ENCODE measurements at places on chromosomes 5 and 9. TPM values are rescaled to one million over a fixed set of nuclear protein-coding genes. Genes with fewer than 3 reads are reported as not detected.
A peak's percentile ranks its signal among the peaks of the same experiment; 100 is the strongest.

C9orf50 gene
- not detected for total RNA-seq

CDKN2B-AS1 gene
- total RNA-seq, result 2.2 TPM

SSNA1 gene
- total RNA-seq, result 112 TPM

ACSL6 gene
- total RNA-seq, result 0.09 TPM

YTHDC2 gene
- 49.2 TPM for total RNA-seq

SLC45A2 gene
- 0.09 TPM for total RNA-seq

TXNDC8 gene
- total RNA-seq, result not detected

FAM120A gene
- total RNA-seq, result 172 TPM

SCGB3A2 gene
- total RNA-seq, result not detected

FBP2 gene
- not detected for total RNA-seq

AMBP gene
- total RNA-seq, result 0.17 TPM

DRD1 gene
- total RNA-seq, result not detected

DBH gene
- not detected for total RNA-seq

CNOT8 gene
- 114 TPM for total RNA-seq

ORM2 gene
- total RNA-seq, result not detected

DTWD2 gene
- total RNA-seq, result 3.1 TPM

IL9 gene
- not detected for total RNA-seq

DNA sequence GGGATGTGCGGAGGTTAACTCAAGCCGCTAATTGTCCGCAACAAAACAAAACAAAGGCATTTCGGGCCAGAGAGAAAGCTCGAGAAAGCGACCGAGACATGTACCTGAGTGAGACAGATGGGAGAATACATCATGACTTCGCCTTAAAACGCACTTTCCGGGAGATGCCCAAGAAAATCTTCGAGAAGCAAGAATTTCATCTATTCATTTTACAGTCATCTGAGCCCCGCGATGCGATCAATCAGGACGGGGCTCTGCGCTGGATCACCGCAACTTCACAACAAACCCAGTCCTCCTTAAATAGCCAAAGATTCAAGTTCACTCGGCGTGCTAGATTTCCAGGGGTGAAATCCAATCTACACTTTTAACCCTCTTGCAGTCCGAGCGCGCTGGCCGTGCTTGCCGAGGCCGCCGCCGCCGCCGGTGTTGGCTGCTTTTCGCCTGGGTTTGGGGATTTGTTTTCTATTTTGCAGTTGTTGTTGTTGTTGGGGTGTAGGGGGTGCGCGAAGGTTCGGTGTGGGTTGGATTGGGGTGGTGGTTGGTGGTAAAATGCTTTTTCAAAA lies 482 bp downstream of the NFIB start:
- peak; percentile 51 for DNase-seq

- DNase-seq, result no peak
Measured at GRCh38 chr5:141486091-141486490, 1.3 kb downstream of the PCDHGC4 start.

DNA sequence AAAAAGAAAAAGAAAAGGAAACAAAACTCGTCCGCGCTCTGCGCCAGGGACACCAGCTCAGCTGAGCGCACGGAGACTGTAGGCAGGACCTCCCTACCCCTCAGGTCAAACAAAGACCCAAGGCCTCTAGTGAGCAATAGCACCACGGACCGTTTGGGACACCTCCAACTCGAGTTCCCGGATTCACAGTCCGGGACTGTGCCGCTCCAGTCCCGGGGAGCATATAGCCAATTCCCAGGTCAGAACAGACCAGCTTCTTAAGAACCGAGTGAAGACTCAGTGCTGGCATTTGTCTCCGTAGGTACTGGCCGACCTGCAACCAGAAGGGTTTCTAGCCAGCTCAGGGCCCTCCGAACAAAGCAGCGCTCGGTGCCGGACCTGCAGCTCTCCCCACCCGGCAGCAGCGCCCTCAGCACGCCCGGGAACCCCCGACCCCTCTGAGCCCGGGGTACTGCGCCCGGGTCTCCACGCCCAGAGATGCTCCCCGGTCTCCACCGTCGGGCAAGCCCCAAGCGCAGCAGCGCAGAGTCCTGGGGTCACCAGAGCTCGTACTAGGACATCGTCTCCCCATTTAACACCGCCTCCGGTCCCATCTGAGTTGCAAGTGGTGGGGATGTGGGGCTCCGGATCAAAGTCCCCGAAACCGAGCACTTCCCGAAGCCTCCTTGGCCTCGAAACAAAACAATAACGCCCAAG lies 591 bp downstream of the ABCA1 start:
- DNase-seq, result peak; percentile 54

- DNase-seq, result peak; percentile 20
Measured at GRCh38 chr5:17304282-17304681, 86.9 kb downstream of the BASP1 start.

DNA sequence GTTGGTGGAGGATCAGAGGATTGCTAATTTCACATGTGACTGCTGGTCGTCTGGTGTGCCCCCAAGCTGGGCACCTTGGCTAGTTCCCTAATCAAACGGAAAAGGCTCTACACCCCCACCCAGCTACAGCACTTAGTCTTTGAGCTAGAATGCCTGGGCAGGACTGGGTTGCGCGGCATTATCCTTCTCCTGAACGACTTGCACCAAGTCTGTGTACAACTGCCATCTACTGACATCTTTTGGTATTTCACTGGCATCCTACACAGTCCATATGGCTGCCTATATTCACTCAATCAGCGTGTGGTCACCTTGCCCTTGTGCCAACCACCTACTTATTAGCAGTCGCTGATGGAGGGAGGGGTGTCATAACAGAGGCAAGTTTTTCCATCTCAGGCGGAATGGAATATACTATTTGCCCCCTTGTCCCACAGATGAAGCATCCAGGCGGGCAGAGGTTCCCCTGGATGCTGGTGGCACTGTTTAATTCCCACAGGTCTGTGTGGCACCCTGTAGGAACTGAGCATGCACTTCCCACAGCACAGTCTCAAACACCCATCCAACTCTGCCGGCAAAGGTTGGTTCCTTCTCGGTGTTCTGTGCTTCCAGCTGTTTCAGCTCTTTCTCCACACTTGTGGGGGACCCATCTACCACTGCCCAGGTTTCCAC lies 150.1 kb downstream of the OSTF1 start:
- DNase-seq, result peak; percentile 87

- DNase-seq, result no peak
Measured at GRCh38 chr5:28855626-28856025, 1817.2 kb upstream of the CDH9 start.

GRCh38 chr9:69743930-69744329 lies 15.9 kb downstream of the PTAR1 start:
- DNase-seq, result no peak

DNA sequence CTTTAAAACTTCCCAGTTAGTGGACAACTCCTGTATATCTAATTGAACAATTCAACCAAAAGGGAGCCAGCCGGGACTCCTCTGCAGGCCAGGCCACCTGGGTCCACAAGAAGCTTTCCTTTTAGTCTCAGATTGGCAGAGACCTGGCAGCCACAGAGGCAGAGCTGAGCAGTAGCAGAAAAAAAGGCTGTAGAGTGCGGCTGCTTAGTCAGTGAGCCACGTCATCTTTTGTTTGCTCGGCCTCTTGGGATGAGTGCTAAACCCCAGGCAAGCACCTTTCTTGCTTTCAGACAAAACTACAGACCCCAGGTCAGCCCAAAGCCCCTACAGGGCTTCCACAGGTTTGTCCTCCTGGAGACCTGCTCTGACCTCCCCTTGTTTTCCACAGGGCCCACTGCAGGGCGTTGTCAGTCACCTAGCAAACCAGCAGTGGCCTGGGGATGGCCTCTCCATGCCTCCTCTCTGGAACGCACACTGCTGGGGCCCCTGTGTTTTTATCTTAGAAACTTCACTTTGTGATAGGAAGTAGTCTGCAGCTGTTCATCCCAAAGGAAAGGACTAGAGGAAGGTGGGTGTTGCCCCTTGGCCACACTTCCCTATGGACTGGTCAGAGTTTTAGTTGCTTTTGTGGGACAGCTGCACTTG lies 49.9 kb downstream of the SHB start:
- peak; percentile 84 for DNase-seq

DNA sequence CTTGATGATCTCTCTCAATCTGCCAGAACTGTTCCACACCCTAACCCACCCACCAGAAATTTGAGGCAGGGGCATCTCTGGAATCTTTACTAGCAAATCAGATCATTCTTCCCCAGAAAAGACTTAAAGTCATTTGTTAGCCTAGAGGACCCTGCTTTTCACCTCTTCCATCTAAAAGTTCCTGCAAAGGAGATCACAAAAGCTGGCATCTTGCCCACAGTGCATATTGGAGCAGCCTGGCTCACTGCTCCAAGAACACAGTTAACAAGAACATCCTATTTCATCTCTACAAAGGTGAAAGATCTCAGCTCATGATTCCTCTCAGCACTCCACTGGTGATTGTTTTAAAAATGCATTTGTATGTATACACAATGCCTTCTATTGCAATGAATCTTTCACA lies 36.3 kb downstream of the GABRP start:
- no peak for DNase-seq

- peak; percentile 89 for DNase-seq
Measured at GRCh38 chr5:40333459-40334241, 346.1 kb upstream of the PTGER4 start.

DNA sequence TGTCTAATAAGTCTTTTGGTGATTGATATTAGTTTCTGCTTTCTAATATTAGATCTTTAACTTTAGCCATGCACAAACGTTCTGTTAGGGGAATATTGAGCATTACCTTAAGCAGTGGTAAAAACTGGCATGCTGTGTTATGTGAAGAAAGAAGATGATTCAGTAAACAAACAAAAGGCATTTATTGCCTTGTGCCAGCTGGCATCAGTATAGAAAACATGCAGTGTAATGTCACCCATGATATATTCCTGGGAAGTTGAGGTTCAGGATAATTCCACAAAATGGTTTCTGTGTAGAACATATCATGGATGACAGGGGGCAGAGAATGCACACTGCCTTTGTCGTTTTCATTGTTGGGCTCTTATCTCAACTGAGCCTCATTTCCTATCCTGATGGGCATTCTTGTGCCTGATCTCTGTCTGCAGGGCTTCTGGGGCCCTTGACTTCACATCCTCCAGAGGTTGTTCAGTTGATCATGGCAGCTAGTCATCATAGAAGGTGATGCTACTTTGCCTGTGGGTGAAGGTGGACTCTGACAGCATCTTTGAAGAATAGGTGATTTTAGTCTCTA lies 24.2 kb downstream of the LRRTM2 start:
- peak; percentile 52 for DNase-seq

GRCh38 chr5:96024683-96025475 lies 63.2 kb upstream of the ELL2 start:
- DNase-seq, result no peak

DNA sequence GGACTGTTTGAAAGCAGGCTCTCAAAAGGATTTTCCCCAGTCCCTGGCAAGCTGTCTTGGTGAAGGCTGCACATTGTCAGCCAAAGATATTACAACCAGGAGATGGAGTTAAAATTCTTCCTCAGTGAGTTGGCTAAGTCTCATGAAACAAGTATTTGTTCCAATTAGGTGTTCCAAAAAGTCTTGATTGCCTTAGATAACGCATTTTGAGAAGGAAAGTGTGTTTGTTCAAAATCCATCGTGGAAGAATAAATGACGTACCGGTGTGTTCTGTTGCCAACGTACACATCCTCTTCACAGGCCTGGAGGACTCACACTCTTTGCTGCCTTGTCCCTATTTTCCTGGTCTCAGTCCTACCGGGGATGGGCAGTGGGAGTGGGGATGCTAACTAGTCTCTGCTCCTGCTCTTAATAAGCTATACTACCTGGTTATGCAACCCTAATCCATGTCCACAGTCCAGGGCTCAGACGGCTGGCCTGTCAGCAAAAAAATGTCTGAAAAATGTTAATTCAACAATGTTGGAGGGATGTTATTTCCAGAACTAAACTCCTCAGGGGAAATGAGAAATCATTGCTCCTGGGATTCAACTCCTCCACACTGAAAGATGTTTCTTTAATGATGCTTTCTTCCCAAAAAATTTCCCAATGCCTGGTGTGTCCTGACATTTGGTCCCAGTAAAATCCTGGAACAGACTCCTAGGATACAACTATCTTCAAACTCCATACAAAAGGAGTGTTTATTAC lies 175.3 kb upstream of the KLF9 start:
- peak; percentile 70 for DNase-seq

DNA sequence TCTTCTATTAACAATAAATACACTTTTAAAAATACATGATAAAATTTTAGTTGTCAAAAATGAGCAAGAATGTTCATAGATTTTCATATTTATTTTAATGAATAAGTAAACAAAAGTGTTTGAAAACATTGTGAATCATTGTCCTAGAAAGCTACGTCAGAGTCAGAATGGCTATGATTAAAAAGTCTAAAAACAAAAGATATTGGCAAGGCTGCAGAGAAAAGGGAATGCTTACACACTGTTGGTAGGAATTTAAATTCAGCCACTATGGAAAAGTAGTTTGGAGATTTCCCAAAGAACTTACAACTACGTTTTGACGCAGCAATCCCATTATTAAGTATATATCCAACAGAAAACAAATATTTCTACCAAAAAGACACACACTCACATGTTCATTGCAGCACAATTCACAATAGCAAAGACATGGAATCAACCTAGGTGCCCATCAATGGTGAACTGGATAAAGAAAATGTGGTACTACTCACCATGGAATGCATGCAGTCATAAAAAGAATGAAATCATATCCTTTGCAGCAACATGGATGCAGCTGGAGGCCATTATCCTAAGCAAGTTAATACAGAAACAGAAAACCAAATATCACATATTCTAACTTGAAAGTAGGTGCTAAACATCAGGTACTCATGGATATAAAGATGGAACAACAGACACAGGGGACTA lies 49.2 kb upstream of the FBXL17 start:
- no peak for DNase-seq

GRCh38 chr5:10581424-10581748 lies 17.5 kb downstream of the ANKRD33B start:
- no peak for DNase-seq

- no peak for DNase-seq
Measured at GRCh38 chr9:116476935-116477381, 210.1 kb upstream of the TRIM32 start.

DNA sequence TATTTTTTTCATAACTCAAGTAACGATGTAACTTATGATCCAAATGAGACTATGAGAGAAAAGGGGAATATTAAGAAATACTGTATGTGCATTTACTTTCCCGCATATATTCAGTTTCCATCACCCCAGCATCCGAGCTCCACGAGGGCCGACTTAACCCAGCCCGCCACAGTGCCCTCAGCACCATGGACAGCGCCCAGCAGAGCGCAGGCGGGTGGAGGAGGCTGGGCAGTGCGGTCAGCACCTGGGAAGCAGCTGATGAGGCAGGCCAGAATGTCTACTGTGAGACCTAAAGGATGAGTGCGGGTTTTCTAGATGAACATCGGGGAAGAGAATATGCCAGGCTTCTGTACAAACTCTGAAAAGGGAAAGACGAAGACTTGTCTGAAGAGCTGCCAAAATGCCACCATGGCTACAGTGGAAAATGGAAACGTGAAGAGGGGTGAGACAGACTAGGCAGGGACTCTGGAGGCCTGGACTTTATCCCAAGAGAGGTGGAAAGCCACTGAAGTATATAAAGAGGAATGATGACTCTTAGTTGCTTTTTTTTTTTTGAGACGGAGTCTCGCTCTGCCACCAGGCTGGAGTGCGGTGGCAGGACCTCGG lies 34.5 kb upstream of the MED27 start:
- DNase-seq, result peak; percentile 76
